ENCODE measurements at places on chromosomes 1 and 21. TPM values are rescaled to one million over a fixed set of nuclear protein-coding genes. Genes with fewer than 3 reads are reported as not detected.

TNFAIP8L2 gene
- polyA plus RNA-seq, result 1.8 TPM

RNF186 gene
- polyA plus RNA-seq, result 111 TPM

GBP2 gene
- 30.1 TPM for polyA plus RNA-seq

HTR6 gene
- not detected for polyA plus RNA-seq

SLC9C2 gene
- 0.52 TPM for polyA plus RNA-seq

FHAD1 gene
- 0.84 TPM for polyA plus RNA-seq

C1QB gene
- 95.1 TPM for polyA plus RNA-seq

ARHGAP30 gene
- polyA plus RNA-seq, result 1.2 TPM

HSD3B1 gene
- not detected for polyA plus RNA-seq

Measured in kidney (tissue), 22 donors.